ENCODE measurements at places on chromosomes 3 and 15.
A peak's percentile ranks its signal among the peaks of the same experiment; 100 is the strongest.

DNA sequence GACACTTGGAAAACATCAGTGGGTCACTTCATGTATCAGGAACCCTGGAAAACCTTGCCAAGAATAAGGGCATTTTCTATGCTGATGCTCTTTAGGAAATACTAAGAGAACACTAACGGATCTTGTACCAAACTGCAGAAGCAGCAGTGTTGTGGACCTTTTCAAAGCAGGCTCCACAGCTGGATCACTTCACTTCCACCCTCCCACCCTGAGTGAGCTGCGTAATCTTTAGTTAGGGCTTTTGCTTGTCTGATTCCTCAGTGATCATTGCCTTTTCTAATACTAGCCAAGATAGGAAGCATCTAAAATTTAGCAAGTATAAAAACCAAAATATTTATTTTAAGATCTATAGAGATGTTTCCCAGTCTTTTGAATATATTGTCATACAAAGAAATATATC is 229.0 kb downstream of the EPHA6 start:
- DNase-seq, result no peak

- DNase-seq, result no peak
Observed at GRCh38 chr15:44788748-44789147, 52.4 kb downstream of the TRIM69 start.

- no peak for DNase-seq
Observed at GRCh38 chr3:123788710-123789109, 95.4 kb downstream of the MYLK start.

- no peak for DNase-seq
Observed at GRCh38 chr15:101456057-101456739, 33.3 kb downstream of the PCSK6 start.

DNA sequence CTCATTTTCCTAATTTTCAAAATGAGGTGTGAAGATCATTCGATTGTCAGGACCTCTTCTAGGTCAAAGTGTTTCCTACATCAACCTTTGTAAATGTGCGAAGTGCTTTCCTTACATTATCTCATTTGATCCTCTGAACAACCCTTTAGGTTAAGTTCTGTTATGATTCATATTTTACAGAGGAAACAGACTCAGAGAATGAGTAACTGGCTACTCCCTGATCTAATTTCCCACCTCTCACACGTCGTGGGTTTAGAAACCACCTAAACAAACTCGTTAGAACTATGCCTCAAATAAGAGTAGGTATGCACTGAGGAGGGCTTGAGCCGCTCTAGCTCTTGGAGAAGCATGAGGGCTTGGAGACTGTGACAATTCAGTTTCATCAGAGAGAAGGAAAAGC is 148.6 kb downstream of the CD47 start:
- DNase-seq, result no peak

GRCh38 chr3:136750209-136750896 is 1.8 kb downstream of the STAG1 start:
- no peak for DNase-seq

GRCh38 chr3:198080521-198081384 is 120.7 kb downstream of the LMLN start:
- peak; percentile 27 for DNase-seq

- DNase-seq, result no peak
Observed at GRCh38 chr3:129577925-129578786, 28.3 kb downstream of the PLXND1 start.

GRCh38 chr3:173501931-173502489 is 104.5 kb downstream of the NLGN1 start:
- no peak for DNase-seq

DNA sequence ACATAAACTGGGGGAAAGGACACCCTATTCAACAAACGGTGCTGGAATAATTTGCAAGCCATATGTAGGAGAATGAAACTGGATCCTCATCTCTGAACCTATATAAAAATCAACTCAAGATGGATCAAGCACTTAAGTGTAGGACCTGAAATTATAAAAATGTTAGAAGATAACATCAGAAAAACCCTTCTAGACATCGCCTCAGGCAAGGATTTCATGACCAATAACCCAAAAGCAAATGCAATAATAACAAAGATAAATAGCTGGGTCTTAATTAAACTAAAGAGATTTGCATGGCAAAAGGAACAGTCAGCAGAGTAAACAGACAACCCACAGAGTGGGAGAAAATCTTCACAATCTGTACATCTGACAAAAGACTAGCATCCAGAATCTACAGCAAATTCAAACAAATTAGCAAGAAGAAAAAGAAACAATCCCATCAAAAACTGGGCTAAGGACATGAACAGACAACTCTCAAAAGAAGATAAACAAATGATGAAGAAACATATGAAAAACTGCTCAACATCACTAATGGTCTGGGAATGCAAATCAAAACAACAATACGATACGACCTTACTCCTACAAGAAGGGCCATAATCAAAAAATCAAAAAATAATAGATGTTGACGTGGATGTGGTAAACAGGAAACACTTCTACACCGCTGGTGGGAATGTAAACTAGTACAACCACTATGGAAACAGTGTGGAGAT is 408.7 kb downstream of the CNTN6 start:
- DNase-seq, result no peak

DNA sequence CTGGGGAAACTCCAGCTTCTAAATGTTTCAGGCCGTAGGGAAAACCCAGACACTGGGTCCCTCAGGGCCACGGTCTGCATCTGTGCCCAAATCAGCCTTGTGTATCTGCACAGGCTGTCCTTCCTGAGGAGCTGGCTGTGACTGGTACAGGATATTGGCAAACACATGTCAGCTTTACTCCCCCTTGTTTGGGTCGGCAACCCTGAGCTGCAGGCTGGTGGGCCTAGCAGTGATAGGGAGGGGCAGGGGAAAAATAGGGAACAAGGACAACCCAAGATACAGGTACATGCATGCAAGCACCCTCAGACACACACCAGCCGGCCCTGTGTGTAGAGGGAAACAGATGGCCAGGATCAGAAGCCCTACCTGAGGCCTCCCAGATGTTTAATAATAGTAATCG is 28.7 kb upstream of the HCN4 start:
- DNase-seq, result no peak

Measured in activated CD8-positive, alpha-beta memory T cell treated with anti-CD3 and anti-CD28 coated beads for 1 hour (primary cell).